CD4-positive, alpha-beta T cell treated with Interleukin-6 for 4 hours (primary cell): ENCODE measurements at places on chromosomes 12 and 14.

- no peak for DNase-seq
Measured at GRCh38 chr14:69606258-69607184, 4.9 kb upstream of the SUSD6 start.

DNA sequence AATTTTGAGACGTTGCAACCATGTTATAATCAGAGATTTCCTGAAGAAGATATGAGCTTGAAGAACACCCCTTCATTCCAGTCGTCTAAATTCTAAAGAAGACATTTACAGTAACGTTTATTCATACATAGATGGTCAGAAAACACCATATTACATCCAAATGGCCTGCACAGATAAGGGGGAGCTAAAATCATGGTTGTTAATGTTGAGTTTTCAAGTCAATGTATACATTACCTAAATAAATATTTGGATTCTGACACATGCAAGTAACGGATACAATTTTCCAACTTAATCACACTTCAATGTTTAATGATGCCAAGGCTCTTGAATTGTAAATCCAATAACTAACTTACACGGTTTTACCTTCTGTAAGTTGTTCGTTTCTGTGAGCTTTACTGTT is 318.4 kb downstream of the SLC6A15 start:
- no peak for DNase-seq

GRCh38 chr12:102421802-102422583 is 58.4 kb downstream of the IGF1 start:
- no peak for DNase-seq

GRCh38 chr12:75936515-75937440 is 94.8 kb downstream of the PHLDA1 start:
- no peak for DNase-seq

DNA sequence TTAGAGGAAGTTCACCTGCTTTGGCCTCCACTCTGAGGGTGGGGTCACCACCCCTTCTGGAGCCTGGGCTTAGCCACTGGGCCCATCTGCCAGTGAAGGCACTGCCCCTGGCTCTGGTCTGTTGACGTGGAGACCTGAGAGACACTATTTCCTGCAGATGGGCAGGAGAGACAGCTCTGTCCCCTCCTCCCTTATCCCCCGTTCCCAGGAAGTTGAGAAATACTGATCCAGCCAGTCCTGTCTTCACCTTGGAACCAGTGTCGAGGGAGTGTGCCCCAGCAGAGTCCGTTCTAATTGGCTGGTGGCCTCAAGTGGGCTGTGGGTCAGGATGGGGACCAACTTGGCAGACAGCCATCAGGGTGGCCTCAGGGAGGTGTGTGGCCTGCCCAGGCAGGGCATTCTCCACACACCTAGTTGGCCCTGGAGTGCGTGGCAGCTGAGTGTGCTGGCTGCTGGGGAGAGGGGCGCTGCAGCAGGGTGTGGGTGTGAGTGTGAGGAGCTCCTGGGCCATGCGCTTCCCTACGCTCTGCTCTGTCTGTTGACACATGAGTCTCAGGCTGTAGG is 25.4 kb downstream of the CLSTN3 start:
- DNase-seq: no peak

GRCh38 chr14:105531894-105532623 is 5.7 kb downstream of the TMEM121 start:
- DNase-seq: no peak

DNA sequence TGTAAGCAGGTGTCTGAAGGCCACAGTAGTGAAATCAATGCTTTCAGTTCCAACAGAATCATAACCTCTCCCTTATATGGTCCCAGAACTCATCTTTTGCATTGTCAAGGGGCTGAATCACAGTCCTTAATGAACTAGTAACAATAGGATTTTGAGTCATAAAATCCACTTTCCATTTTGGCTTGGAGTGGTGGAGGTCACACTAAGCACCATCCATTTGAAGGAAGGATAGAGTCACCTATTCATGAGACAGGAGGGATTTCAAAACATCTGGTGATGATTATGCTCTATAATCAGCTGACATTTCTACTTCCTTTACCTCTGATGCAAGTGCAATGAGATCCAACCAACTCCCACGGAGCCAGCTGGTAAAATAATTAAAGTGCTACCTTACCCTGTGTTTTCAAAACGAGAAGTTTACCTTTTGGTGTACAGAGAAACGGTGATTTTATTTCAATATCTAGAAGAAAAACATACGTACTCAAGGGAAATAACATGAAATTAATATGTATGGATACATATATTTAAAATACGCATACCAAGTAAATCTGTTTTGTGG is 59.1 kb downstream of the TMEM132D start:
- no peak for DNase-seq

DNA sequence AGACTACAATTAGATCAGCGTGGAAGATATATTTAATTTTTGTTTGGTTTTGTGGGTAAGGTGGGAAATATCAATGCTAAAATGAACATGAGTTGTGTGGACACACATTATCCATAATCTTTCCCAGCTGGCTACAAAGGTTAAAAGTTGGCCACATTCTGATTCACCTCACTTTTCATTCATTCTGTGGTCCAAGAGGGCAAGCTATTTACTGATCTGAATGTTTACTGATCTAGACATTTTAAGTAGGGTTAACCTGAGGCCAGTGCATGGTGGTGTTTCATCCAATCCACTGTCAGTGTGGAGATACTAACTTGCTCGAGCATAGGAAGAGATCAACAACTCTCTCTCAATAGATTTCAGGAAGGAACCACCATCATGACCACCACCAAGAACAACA is 71.6 kb downstream of the DCAF5 start:
- DNase-seq: no peak

DNA sequence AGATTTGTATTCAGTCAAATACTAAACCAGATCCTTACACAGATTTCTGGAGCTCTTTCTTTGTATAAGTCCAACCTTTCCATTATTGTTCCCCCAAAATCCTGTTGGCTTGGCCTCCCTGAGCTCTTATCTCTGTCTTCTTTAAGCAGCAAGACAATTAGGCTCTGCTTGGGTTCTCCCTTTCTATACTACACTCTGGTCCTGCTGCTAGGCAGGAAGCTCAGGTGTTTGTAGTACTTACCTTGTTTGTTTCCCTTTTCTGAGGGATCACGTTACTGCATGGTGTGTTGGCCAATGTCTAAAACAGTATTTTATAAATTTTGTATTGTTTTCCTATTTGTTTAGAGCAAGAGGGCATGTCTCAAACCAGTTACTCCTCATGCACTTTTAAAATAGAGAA is 192.9 kb downstream of the PRKD1 start:
- no peak for DNase-seq

- DNase-seq: no peak
Measured at GRCh38 chr14:69247676-69248440, 12.1 kb upstream of the GALNT16 start.

GRCh38 chr12:110084314-110085015 is 36.1 kb upstream of the C12orf76 start:
- no peak for DNase-seq

DNA sequence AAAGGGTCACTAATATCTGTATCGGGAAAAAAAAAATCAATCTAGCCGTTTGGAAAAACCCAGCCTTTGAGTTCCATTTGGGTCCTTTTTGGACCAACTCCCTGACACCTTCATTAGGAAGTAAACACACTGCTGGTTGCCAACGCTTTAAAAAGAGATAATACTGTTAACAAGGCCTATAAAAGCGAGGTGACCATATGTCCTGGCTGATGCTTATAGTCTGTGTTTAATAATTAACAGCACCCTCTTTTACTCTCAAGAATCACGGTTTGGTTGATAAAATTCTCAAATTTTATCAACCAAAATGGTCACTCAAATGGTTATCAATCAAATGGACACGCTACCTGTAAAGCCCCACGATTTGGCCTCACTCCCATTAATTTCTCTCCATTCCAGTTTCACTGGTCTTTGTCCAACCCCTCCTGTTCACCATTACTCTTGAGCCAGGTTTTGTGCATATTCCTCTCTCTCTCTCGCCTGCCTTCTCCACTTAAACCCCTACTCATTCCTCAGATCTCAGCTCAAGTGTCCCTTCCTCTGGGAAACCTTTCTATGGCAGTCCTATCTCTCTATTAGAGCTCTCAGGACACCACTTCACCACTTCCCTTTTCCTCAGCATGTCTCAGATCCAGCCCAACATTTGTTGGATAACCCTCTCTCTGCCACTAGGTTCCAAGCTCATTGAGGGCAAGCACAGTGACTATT is 9.5 kb downstream of the BTG1 start:
- DNase-seq: no peak

- no peak for DNase-seq
Measured at GRCh38 chr12:130668286-130669204, 47.6 kb downstream of the RIMBP2 start.

DNA sequence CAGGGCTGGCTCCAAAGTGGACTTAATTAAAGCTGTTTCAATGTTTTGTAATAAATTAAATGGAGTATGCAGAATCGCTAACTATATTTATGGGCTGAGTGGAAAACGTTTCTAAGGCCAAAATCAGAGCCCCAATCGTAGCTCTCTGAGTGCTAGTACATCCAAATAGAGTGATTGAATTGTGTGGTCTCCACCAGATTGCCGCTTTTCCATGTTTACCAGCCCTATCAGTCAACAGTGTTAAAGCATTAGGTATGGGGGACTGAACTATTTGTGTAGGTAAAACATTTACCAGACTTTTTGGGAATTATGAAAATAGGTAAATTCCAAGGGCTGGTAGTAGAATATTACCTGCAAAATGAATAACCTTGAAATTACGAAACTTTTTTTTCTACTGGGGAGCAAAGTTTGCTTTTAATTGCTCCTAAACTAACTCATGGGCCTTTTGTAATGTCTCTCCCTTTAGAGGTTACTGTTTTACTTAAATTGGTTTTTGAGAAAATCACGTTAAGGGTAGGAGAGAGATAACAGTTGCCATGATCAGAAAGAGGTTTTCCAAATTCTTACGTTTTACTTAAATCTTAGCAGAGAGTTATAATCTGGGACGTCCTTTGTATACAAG is 28.0 kb upstream of the METAP2 start:
- no peak for DNase-seq

GRCh38 chr12:131093604-131093955 is 139.9 kb downstream of the ADGRD1 start:
- no peak for DNase-seq

DNA sequence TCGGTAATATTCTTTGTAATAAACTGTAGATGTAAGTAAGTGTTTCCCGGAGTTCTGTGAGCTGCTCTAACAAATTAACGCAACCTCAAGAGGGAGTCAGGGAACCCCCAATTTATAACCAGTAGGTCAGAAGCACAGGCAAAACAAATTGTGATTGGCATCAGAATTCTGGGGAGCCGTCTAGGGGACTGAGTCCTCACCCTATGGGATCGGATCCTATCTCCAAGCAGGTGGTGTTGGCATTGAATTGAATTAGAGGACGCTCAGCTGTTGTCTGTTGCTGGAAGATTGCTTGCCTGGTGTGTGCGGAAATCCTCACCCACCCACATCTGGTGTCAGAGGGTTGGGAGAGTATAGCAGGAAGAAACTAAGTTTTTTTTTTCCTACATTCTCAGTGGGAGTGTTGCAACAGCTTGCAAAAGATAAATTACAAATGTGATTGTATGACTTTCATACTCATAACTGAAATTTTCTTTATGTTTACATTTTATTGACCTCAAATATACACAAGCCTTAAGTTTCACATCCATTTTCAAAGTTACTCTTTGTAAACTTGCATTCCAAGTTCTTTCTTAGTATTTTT is 5.5 kb downstream of the TMEM52B start:
- no peak for DNase-seq

DNA sequence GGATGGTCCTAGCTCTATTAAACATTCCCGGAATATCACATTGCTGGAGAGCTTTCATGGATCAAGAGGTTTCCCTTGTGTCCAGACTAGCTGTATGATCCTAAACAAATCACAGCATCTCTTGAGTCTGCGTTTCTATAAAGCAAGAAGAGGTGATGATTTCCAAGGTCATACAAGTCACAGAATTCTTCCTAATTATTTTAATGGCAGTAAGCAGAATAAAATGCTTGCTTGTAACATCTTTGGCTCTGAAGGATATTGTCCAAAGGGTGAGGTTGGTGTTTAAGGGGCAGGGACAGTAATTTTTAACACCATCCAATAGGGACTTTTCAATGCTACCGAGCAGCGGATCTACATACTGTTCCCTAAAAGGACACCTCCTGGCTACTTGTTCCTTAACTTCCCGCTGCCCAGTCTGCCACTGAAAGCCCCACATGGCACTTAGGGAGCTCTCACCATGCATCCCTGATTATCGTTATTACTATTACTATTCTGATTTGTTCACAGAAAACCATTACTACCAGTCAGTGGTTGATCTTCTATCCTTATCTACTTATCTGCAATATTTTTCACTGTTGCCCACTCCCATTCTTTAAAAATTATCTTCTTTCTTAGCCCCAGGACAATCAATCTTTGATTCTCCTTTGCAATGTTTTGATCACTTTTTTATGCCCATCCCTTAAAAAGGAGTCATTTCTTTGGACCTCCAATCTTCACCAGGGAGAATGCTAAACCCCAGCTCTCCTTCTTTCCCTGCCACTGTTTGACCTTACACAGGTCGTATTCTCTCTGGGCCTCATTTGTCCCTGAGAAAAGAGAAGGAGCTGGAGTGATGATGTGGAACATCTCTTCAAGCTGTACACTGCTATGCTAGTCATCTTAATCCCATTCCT is 4.0 kb upstream of the PCED1B start:
- DNase-seq: no peak

DNA sequence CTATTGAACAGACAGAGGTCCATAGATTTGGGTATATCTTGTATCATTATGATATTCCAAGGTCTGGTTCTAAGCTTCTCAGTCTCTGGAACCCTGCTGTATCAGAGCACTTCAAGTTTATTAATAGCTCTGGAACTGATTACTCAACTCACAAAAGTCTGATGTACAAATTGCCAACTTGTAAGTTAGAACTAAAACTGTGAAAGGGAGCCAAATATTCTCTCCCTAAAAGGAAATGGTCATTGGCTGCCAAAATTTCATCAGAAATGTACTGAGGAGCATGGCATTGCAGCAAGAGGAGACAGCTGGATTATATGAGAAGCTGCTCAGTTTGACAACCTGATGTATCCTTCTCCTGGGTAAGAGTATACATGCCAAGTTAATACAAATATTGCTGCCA is 828.8 kb upstream of the SEL1L start:
- DNase-seq: no peak
